Activated CD4-positive, alpha-beta T cell treated with anti-CD3 and anti-CD28 coated beads, Interleukin-2, amount 50 U/mL, for 24 hours (primary cell): ENCODE measurements at places on chromosomes 1 and 21.
A peak's percentile ranks its signal among the peaks of the same experiment; 100 is the strongest.

- no peak for DNase-seq
These were observed 62.5 kb downstream of the SLC16A1 start for GRCh38 chr1:112893288-112894009.

DNA sequence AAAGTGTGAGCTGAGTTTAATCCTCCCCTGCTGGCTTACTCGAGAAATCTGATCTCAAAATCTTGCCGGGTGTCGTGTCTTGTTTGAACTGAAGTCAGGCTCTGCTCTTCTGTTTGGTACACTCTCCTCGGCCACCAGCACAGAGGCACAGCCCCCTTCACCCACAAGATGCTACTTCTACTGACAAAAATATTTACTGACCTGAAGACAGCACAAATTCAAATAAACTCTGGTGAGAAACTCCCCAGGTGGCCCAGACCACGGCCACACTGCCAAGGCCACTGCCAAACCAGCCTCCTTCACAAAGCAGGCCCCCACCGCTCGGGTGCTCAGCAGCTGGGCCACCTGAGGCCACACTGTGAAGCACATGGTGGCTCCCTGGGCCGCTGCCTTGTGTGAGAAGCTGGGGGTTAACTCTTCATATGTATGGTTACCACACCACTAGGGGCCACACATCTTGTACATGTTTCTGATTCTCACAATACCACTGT, 80.6 kb downstream of the TGFBR3 start:
- DNase-seq = no peak

DNA sequence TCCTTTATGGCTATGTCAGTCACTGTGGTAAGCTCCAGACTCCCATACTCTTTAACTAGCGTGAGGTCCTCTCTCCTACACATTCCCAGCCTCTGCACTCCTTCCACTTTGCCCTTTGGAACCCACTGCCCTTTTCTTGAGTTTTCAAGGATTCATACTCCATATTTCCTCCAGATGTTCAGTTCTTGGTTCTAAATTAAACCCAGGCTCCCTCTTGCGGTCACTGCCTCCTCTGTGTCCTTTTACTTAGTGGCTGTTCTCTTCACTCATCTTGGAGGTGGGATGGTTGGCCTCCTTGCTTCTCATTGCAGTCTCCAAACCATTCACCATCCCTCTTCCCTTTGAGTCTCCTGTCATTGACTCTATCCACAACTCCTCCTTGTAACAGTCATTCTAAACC, 208.1 kb downstream of the TGFB2 start:
- no peak for DNase-seq

GRCh38 chr1:159113596-159114433, 37.2 kb upstream of the AIM2 start:
- DNase-seq = no peak

DNA sequence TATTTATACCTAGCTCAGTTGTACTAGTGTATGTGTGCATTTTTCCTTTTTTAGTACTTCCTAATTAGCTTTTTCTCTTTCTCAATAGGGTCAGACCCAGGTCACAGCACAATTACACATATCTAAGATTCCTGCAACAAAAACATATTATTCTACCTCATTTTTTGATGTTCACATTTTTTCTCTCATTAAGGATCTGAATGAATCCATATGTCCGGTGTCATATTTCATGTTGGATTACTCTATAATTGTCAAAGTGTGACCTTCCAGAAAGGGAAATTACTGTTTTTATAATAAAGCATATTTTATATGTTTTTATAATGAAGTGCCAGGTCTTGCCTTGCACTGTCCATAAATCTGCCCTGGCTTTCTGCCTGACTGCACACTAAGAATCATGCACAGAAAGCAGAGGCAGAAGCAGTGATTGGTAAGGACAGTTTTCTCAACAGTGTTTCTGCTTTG, 143.7 kb downstream of the KCNT2 start:
- DNase-seq = no peak

- DNase-seq = no peak
These were observed 72.9 kb downstream of the RPS6KA1 start for GRCh38 chr1:26602378-26602959.

DNA sequence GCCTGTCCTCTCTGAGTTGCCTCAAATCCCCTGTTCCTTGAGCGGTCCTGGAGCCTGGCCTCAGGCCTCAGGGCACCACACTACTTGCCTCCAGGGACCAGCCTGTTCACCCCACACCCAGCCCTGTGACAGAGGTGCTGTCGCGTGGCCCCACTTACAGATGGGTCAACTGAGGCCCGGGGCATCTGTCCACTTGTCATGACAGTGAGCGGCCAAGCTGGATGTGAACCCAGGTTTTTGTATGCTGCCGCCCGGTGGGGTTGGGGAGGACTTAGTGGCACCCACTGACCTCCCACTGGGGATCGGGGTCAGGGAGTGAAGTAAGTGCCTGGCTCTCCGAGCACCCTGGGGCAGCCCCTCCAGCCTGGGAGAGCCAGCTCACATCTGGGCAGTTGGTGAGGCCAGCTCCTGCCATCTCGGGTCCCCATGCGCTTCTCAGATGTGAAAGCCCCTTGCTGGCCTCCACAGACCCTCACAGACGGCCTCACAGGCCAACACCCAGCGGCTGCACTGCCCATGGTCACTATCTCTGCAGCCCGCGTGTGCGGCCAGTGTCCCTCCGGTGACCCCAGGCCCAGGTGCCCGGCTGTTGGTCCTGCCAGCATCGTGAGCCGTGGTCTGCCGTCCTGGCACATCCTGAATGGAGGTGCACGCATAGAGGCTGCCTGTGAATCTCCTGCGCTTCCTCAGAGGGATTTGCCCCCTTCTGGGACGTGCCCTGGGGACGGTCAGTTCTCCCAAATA, 9.3 kb upstream of the FAAP20 start:
- DNase-seq = no peak

- DNase-seq = no peak
These were observed 7.9 kb downstream of the TINAGL1 start for GRCh38 chr1:31583995-31584868.

DNA sequence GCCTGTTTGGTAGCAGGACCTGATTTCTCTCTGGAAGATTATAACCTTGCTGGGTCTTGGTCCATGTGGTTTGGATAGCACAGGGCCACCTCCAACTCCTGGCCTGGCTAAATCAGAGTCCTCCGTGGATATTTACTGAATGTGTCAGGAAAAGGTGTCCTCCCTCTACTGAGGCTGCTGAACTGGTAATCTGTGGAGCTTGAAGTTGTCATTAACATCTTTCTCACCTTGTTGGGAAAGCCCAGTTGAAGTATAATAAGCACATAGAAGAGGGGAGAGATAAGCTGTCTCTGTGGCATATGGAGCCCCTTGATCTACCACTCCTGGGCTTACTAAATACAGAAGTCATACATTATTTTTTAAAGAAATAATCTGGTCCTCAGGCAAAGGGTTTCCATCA, 294.3 kb upstream of the B3GALT2 start:
- DNase-seq = no peak

- peak; percentile 6 for DNase-seq
These were observed 132.2 kb downstream of the GLUL start for GRCh38 chr1:182259229-182259872.

DNA sequence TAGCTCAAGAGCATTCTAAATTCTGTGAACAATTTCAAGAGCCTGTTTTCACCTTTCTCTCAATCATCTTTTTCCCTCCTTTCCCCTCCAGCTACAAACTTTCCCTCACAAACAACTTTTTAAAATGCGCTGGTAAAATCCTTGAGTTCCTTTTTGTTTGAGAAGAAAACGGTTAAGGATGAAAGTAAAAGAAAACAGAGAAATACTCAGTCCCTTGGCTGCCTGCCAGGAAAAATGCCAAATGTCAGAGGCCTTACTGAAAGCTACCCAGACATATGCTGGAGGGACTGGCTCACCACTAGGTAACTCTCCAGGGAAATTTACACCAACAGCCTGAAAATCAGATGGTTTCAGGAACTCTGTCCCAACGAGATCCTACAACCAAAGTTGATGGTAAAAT, 11.0 kb upstream of the SERBP1 start:
- DNase-seq = peak; percentile 23

- DNase-seq = no peak
These were observed 46.4 kb upstream of the RGS21 start for GRCh38 chr1:192270398-192270797.

- DNase-seq = no peak
These were observed 132.7 kb downstream of the GPATCH2 start for GRCh38 chr1:217498209-217498608.

- DNase-seq = no peak
These were observed 32.3 kb downstream of the VWA5B1 start for GRCh38 chr1:20322825-20323612.

- no peak for DNase-seq
These were observed 15.7 kb downstream of the IER5 start for GRCh38 chr1:181104042-181104789.

DNA sequence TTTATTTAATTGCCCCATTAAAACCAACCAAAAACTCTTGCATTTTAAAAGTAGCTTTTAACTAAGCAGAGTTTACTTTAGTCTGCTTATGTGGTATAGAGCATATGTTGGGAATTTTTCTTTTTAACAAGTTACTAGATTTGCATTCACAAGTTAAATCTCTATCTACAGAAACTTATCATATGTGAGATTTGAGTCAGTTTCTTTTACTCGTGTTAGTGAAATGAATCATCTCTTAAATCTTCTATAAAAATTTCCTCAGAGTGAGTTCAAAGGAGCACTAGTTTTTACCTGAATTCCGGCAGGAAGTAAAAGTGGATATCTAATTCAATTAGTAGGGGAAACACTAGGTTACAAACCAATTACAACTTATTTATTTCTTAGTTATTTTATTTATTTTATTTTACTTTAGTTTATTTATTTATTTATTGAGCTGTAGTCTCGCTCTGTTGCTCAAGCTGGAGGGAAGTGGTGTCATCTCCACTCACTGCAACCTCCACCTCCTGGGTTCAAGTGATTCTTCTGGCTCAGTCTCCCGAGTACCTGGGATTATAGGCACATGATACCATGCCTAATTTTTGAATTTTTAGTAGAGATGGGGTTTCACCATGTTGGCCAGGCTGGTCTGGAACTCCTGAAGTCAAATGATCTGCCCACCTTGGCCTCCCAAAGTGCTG, 1609.6 kb upstream of the B3GALT2 start:
- DNase-seq = no peak

DNA sequence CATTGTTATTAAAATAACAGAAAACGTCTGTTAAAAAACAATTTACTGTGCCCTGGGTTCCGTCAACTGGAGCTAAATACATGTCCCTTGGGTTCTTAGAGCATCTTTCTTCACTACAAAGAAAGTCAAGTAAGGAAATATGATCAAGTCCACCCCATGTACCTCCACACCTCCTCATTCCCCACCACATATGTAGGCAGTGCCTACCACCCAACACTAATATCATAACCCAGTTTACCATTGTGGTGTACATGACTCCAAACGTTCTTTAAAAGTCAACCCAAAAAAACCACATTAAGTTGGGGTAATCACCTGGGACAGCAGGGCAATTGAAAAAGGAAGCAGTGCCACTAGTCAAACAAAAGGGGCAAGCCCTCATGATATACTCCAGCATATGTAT, 7.8 kb upstream of the LRRC52 start:
- DNase-seq = no peak

DNA sequence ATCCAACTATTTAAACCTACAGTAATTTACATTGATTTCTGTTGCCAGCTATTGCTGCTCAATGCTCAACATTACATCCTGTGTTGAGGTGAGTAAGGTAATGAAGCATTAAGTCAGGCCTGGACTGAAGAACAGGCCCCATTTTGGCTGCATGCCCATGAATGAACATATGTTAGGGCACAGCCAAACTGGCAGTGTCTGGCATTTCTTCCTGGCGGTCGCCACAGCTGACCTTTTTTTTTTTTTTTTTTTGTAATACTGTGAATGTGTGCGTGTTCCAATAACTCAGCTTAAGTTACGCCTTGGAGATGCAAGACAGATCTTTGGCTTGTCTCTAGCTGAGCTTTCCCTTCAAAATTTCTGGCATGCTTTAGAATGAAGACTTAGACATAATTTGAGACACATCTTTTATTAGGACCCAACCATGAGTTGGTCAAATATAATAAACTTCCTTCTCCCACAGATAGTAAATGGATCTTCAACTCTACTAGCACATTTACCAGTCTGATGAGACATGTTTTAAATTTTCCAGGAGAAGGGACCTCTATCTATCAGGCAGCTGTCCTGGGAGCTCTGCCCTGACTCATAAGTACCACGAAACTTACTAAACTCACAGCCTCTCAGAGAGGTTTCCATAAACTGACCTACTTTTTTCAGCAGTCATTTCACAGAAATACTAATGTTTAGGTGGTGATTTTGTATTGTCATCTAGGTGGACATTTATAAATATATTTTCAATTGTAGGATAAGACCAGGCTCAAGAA, 341.1 kb upstream of the RUNX1 start:
- DNase-seq = no peak

DNA sequence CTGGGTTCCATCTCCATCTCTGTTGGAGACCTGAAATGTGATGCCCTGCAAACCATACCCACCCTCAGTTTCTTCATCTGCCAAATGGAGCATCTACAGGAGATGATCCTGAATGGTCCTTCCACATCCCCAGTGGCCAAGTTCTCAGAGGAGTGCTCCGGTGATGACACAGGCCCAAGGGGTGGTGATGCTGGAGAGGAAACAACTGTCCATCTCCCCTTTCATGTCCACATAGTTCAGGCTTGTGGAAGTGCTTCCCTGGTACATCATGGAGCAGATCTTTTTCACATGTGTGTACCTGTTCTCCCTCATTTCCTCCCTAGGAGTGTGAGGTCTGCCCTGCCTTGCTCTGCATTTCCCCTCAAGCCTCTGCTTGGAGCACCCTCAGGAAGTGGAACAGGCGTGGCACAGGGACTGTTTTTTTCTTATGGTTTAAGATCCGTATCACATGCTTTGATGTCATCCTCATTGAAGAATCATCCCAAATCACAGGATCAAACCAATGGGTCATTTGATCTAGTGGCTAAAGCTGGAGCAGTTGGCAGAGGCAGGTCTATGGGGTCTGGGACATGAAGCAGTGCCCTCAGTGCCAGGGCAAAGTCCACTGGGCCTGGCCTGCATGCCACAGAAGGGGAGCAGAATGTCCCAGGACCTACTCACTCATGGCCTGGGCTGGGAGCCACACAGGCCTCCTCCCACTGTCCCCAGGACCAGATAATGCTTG, 8.2 kb upstream of the TRIM63 start:
- no peak for DNase-seq

DNA sequence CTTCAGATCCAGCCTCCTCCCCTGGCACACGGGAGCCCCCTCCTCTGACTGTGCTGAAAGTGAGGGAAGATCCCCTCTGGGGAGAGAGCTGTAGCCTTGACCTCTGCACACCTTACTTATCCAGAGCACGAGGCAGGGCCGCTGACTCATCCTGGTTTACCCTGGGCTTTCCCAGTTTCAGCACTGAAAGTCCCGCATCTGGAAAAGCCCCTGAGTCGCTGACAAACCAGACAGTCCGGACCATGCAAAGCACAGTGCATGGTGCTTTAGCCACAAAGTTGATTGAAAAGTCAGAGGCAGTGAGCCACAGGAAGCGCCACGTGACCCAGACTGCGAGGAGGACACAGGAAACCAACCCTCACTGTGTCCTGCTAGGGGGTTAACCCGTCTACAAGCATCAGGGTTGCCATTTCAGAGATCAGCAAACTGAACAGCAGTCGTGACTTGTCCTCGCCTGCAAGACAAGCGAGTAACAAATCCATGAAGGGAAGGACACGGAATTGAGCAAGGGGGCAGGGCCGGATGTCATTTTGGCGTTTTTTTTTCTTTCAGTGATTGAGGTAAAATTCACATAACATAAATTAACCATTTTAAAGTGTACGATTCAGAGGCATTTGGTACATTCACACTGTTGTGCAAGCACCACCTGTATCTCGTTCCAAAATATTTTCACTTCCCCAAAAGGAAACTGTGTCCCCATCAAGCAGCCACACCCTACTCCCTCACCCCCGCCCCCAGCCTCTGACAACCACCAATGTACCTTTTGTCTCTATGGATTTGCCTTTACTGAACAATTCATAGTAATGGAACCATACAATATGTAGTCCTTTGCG, 19.9 kb upstream of the IFNGR2 start:
- DNase-seq = no peak
